GM12878 (cell line): ENCODE measurements at places on chromosomes 13 and 19.
A peak's percentile ranks its signal among the peaks of the same experiment; 100 is the strongest.

GRCh38 chr13:31722673-31723072, 16.7 kb upstream of the RXFP2 start:
- no peak for DNase-seq

DNA sequence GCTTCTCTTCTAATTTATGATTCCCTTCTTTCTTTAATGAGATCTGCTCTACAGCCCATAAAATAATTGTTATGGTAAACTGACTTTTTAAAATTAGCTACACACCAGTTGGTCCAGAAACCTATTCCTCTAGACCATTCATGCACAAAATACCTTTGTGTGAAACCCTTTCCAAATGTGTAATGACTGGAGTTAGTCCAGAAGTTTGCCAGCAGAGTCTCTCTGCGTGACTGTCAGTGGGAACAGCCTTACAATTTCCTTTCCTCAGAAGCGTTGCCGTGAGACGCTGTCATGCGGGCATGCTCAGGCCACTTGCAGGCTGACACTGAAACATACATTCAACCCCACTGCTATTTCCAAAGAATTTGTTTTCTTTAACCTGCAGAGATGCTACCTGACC, 965.2 kb downstream of the PCDH9 start:
- no peak for DNase-seq

GRCh38 chr19:42067315-42067888, 2.6 kb downstream of the GRIK5 start:
- no peak for DNase-seq

DNA sequence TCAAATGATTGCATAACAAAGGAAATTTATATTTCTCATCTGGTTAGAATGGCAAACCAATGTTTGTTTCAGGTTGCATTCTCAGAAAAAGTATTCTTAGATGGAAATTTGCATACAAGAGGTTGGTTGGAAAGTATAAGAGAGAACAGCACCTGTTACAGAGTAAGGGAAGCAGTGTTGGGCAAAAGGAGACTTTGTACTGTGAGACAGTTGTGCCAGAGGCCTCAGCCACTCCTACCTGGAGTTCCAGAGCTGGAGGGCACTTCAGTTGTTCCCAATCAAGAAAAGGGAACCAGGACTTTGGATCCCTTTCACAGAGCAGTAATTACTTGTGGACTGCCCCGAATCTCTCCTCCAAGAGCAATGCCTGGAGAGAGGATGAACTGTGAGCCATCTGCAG, 81.8 kb downstream of the SPRY2 start:
- no peak for DNase-seq

GRCh38 chr19:310141-310651, 19.0 kb upstream of the PLPP2 start:
- no peak for DNase-seq

DNA sequence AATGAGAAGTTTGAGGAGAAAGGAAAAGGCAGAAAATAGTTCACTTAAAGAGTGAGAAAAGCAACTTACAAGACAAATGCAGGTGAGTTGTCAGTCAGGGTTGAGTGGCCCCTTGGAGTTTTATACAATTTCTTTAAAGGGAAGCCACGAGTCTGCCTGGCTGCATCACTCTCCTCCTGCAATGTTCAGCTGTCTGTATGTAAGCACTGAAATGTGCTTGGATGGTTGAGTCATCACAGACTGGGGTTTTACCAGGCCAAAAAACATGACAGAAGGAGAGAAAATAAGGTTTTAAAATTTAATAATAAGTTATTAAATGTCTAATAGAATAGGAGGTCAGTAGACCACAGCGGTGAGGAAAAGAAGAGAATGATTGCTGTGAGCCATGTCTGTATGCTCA, 51.0 kb upstream of the FGF14 start:
- no peak for DNase-seq

GRCh38 chr13:50104493-50104892, 89.2 kb downstream of the KCNRG start:
- no peak for DNase-seq

DNA sequence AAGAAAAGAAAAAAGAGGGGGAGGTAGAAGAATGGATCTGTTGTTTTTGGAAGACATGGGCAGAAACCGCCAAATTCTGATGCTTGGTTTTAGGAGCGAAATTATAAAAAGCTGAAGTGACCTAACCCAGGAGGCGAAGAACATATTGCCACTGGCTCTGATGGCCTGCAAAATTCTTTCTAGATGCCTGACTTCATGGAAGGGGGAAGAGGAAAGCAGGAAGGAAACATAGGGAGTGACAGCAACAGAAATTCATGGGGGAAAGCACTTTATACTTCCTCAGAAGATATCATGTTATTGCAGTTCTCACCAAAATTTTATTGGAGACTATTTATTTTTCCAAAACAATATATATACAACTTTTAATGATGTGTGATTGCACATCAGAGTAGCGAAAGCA, 213.5 kb downstream of the DLEU7 start:
- DNase-seq: no peak

- DNase-seq: no peak
These were observed 8.5 kb downstream of the MIER2 start for GRCh38 chr19:336067-336614.

DNA sequence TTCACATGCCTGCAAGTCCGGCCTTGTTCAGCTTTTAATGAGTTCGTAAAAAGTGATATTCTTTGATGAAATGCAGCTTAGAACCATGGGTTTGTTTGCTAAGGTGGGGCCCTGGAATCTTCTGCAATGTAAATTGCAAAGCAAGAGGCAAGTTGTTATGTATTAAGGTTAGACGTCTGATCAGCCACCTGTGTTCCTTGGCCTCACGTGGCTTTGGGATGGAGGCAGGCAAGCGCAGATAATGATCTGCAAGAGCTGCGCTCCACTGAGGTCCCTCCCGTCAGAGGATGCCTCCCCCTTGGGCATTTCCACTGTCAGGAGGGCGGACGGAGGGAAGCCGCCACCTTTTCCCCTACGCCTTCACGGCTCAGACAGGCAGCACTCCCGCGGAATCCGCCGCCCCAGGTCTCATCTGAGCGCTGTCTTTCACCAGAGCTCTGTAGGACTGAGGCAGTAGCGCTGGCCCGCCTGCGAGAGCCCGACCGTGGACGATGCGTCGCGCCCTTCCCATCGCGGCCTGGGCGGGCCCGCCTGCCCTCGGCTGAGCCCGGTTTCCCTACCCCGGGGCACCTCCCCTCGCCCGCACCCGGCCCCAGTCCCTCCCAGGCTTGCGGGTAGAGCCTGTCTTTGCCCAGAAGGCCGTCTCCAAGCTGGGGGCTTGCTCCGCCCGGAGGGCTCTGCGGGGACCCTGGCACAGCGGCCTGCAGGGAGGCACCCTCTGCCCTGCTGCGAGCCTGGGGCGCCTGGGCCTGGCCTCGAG, 110.9 kb downstream of the CRYL1 start:
- DNase-seq: no peak

DNA sequence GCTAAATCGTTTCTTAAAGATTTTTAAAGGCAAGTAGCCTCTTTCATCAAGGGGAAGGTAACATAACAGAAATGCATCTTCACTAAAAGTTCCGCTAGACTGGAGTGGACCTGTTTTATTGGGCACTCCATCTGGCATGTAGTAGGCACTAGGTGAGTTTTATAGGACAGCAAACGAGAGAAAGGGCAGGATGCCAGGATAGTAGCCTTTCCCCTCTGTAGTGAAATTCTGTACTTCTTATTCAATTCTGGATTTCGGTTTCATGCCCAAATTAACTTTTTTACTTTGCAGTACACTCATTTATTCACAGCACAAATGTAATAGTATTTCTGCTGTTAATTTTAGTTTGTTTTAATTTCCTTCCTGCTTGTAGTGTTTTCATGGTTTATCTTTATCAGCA, 45.2 kb downstream of the GPR180 start:
- DNase-seq: peak; percentile 12
